ENCODE measurements at places on chromosomes 3 and 15.
A peak's percentile ranks its signal among the peaks of the same experiment; 100 is the strongest.

DNA sequence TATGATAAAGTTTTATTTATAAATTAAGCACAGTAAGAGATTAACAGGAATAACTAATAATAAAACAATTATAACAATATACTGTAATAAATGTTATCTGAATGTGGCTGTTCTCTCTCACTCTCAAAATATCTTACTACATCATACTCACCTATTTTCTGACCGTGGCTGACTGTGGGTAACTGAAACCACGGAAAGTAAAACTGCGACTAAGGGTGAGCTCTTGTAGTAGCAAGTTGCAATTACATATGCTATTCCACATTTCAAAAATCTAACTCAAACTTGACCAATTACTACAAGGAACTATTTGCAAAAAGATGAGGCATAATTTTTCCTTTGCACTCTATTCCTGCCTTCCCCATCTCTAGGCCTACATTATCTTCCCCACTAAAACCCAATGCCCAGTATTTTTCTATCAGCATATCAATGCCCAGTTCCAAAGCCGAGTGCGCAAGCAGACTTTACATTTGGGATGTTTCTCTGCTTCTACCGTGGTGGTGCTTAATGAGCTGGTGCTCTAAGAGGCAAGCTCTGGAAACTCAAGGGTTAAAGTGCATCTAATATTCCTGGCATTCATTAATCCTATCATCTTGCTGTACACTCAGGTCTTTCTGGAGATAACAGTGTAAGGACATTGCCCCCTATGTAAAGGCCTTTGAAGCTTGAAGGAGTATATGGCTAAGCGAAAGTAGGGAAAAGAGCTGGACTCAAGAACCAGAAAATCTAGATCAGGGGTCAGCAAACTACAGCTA, 6.7 kb downstream of the PCYT1A start:
- DNase-seq = no peak

DNA sequence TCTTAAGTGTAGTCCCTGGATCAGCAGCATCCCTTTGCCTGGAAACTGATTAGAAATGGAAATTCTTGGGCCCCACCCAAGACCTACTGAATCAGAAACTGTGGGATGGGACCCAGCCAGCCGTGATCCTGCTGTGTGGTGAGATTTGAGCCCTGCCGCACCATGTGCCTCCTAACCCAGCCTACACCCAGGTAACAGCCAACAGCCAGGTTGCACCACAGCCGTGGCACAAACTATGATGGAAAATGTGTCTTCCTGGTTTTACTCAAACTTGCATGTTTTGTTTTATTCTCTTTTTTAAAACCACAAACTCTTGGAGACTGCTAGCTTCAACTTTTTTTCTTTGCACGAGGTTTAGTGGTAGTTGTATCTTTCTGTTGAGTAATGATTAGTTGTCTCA, 2.6 kb downstream of the LIMD1 start:
- peak; percentile 42 for DNase-seq

DNA sequence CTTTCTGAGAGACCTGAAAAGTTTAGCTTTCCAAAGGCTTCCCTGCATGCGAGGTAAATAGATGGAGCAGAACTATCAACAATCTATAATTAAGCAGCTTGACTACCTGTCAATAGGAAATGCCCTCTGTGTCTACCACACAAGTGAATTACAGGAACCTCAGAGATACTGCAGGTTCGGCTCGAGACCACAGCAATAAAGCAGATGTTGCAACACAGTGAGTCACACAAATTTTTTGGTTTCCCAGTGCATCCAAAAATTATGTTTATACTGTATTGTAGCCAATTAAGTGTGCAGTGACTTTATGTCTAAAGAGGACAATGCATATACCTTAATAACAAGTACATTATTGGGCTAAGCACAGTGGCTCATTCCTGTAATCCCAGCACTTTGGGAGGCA, 252.0 kb downstream of the UBE2E2 start:
- peak; percentile 86 for DNase-seq

DNA sequence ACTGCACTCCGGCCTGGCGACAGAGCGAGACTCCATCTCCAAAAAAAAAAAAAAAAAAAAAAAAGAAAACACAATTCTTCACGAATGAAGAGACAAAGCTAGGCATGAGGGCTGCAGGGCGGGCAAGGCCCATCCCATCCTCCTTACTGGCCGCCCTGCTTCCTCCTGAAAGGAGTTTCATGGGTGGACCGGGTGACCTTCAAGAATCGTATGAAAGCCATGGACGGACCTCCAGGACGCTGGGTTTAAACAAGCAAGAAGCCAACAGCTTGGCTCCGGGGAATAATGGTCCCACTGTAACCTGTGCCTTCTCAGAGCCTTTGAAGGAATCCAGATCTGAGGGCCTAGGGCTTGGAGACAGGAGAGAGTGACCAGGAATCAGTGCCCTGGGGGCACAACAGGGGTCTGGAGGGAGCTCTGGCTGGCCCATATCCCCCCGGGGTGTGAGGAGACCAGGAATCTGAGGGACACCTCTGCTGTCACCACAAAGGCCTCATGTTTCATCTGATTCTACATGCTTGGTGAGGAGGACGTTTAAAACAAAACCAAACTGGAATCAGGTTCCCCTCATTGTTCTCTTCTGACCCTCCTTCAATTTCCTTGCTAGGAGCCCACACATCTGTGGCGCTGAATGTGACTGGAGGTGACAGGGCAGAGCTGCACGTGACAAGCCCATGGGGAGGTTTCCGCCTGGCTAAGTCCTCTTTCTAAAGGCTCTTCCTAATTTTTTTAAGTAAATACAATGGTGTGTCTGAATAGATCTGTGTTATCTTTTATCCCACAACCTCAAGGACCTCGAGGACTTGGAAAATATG, 46.1 kb downstream of the WHAMM start:
- no peak for DNase-seq

- DNase-seq = no peak
Measured at GRCh38 chr3:153356908-153357307, 194.9 kb downstream of the RAP2B start.

DNA sequence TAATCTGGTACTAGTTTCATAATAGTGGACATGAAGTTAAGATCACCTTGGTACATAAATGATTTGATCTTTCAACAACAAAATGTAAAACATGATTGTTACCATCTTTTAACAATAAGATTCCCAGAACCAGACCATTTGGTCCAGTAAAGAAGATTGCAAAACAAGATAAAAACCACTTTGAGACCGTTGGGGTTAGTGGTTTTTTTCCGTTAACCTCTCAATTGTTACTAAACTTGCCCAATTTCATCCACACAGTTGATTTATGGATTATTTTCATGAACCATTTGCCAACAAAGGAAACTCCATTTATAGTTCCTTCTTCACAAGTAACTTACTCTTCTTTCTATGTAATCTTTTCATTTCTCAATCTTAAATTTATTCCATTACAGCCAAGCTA, 53.8 kb downstream of the ATP8B4 start:
- no peak for DNase-seq

DNA sequence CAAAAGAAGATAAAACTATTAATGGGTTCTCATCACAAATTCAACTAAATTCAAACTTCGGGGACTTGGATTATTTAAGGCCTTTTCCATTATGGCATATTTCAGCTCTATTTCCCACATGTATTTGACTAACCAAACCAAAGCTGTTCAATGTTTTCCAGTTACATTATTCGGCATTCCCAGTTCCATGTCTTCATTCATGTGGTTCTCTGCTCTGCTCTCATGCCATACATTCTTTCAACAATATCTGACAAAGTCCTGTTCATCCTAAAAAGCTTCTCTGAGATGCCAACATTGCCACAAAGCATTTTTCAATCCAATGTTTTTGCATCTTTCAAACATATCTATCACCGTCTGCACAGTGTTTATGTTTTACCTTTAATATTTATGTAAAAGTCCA, 141.4 kb downstream of the GREM1 start:
- no peak for DNase-seq

DNA sequence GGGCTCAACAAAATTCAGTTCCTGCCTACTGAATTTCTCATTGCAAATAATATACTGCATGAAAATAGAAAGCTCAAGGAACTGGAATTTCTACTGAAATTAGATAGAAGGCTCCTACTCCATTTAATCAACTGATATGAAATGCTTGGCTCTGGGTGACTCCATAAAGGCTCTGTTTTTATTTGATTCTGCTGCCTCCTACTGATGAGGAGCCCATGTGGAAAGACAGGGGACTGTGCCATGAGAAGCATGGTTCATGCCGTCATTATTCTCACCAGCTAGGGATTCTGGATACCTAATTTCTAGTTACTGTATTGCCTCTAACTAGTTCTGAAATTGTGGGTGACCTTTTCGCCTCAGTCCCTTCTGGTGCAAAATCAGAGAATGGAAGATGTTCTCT, 366.2 kb upstream of the DPH6 start:
- DNase-seq = peak; percentile 64

DNA sequence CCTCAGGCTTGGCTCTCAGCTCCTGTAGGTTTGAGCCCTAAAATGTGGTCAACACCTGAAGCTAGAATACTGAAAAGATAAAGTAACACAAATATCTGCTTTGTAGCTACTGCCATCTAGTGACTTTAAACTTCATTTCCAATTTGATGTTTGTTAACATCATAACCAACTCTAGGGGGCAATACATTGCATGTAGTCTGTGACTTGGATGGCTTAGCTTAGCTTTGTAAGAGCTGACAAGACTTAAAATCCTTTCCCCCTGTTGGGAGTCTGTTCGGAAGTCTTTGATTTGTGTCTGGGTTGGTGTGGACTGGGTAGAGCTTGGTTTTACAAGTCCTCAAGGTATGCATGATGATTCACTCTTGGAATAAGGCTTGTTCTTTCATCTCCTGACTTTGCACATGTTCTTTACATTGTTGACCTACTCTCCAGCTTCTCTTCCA, 51.7 kb downstream of the SCN11A start:
- peak; percentile 87 for DNase-seq

DNA sequence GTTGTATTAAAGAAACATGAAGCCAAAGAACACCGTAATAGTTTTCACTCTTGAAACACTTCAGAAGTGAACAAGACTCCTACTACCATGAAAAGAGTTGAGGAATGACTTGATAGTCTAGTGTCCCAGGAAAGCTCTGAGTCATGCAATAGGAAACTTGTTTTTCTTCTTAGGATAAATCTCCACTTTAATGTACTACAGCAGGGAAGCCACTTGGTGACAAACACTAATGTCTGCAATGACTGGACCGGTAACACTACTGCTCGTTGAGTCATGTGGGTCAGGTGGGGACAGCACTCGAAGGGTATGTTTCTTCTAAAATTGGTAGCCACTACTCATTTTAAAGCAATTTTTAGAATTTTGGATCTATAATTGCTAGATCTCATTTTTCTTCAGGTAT, 291.7 kb upstream of the CNTN3 start:
- DNase-seq = no peak

GRCh38 chr3:181578743-181579142, 133.0 kb upstream of the SOX2 start:
- no peak for DNase-seq

DNA sequence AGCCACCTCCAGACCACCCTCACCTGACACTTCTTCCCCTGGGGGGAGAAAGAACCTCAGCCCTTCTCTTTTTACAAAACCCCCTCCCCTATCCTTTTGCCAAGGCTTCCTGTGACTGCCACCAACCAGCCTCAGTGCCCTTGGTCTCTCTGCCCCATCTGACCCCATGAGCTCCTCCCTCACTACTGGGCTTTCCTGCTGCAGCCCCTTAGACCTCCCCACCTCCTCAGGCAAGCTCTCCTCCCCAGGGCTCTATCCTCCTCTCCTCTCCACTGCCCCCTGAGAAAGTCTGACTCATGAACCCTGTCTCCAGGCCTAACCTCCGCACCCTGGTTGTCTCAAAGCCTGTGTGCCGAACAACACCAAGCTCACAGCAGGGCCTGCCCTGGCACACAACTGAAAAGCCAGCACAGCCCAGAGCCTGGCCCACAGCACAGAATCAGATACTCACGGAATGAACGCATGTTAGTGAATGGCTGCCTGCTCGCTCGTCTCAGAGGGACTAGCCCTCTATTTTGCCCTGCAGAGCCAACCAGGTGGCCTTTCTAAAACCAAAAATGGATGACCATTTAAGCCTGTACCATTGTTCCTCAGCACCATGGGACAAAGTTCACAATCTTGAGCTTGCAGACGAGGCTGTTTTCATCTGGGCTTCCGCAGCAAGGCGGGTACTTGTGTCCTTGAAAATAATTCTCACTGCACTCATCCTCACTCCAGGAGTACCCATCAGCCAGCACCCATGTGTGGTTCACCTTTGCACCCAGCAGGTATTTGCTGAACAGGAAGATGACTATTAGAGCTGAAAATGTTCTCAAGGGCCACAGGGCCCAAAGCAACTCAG, 1.7 kb downstream of the CHDH start:
- DNase-seq = no peak

- DNase-seq = no peak
Measured at GRCh38 chr15:25844981-25845680, 18.0 kb downstream of the ATP10A start.

DNA sequence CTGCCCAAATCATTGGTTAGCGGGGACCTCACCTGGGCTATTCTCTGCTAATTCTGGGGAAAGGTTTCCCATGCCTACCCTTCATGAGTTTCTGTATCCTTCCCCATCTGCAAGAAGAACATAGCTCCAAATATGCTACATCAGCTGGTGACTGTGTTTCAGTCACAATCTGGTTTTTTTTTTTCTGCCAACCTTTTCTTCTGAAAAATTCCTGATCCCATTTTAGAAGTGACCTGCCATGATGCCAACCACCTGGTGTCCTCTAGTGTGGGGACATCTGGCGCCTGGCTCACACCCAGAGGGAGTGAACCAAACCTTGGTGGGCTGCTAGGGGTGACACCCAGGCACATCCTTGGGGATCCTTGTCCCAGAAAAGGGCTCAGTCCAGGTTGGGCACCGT, 76.1 kb downstream of the CHRD start:
- DNase-seq = no peak

DNA sequence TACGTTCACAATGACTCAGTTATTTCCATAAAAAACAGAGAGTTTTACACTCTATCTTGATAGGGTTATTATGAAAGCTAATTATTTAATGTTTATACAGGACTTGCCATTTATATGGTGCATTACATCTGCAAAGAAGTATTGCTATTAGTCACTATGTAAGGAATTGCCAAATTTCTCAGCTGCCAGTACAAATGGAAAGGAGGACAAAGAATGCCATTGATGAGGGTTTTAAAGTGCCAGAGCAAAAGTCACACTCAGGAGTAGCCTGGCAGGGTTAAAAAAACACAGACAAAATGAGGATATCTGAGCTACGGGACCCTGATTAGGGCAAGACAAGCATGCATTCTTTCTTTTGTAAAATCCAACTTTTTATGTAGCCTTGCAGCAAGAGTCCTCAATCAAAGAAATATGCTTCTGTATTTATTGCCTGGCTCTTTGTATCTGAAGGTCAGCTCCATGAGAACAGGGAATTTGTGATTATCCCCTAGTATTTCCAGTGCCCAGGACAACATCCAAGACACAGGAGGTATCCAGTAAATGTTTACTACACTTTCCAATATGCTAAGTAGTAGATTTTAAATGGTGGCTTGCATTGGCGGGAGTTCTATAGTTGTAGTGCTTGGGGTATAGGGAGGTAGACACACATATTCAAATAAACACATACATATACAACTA, 1013.6 kb downstream of the ROBO1 start:
- DNase-seq = peak; percentile 59

GRCh38 chr3:125123451-125124305, 67.9 kb upstream of the HEG1 start:
- peak; percentile 61 for DNase-seq

- DNase-seq = peak; percentile 72
Measured at GRCh38 chr3:37163262-37164015, 10.9 kb downstream of the LRRFIP2 start.

Data from choroid plexus epithelial cell (primary cell).